Islet precursor cell (in vitro differentiated cells): ENCODE measurements at places on chromosomes 4 and X.

GRCh38 chrX:15856636-15857035, 2.0 kb upstream of the AP1S2 start:
- no peak for DNase-seq

- peak; percentile 89 for DNase-seq
Observed at GRCh38 chr4:141654098-141654497, 17.7 kb downstream of the IL15 start.

DNA sequence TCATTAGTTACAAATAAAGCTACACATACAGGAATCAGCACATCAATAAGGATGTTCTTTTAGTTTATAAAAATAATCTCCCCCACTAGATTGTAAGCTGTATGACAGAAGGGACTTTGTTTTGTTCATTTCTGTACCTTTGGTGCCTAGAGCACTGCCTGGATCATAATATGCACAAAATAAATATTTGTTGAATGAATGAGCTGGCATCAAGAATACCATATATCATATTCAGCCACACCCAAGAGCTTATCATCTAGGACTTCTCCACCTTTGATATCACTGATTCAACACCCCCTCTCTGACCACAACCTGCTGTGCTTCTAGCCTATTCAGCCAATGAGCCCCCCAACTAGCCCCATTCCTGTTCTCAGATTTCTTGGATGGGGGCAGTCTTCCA, 10.6 kb downstream of the SYTL4 start:
- no peak for DNase-seq

GRCh38 chr4:39051492-39051891, 10.5 kb upstream of the KLHL5 start:
- DNase-seq = no peak

DNA sequence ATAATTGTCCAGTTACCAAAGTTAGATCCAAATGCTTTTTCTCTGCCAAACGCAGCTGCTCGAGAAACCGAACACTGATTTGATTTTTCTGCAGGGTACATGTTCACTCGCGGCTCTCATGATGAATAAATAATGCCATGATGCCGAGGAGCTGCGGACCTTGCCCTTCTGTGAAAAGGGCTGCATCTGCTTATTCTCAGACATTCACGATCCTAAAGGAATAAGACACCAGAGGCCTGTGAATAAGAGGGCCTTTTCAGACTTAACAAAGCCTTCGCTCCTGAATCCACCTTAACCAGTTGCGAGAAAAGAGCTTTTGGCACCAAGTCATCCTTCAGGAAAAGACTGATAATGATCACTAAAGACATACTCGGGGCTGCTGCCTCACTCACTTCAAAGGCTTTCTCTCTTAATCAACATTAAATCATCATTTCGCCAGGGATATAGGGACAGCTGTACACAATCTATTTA, 147.5 kb downstream of the FBXO8 start:
- peak; percentile 83 for DNase-seq

- DNase-seq = peak; percentile 54
Observed at GRCh38 chr4:45172636-45173035, 446.3 kb upstream of the GNPDA2 start.

DNA sequence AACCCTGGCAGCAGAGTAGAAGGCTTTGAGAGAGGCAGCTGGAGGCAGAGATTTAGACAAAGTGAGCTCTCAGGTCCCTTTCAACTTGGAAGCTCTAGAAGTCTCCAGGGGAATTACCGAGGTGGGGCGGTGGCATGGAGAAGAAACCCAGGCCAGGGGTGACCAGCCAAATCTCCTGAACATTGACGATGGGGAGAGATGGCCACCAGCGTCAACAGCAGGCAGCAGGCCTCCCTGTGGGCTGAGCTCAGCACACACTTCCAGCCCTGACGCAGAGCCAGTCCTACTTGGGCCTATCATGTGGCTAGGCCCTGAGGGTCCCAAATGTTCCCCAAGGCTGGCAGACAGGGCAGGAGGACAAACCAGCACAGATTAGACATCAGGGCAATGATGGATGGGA, 187.8 kb downstream of the BCOR start:
- no peak for DNase-seq

- no peak for DNase-seq
Observed at GRCh38 chr4:158299459-158300007, 89.2 kb downstream of the TMEM144 start.

GRCh38 chr4:47752214-47752613, 85.7 kb downstream of the CORIN start:
- no peak for DNase-seq

- peak; percentile 60 for DNase-seq
Observed at GRCh38 chr4:122703868-122704267, 28.6 kb upstream of the BBS12 start.

DNA sequence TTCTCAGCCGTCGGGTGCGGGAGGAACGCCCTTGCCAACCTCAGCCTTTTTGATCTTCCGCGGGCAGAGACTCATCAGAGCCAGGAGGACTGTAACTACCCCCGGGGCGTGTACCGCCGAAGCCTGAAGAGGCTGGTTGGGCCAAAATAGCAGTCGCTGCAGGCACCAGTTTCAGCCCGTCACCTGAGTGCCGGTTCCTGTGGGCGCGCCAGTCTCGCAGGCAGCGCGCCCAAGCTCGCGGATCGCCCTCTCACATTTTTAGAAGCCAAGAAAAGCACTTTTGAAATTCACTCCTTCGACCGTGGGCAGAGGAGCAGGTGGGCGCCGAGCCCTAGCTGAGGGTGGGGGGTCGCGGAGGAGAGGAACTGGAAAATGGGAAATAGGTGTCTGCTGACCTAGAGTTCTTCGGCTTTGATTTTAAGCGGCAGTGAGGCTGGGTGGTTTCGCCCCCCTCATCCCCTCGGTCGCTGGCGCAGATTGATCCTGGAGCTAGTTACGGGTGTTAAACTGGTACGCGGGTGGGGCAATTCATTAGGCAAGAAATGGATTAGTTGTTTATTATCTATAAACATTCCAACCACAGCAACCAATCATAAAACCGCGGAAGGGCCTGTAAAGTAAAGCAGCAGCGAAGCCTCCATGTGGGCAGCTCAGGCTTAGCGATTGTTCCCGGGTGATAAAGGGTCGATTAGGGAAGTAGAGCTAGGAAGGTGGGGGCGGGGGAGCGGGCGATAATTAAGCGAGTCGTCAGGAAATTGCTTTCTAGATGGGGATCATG, 69.2 kb downstream of the FBXO8 start:
- peak; percentile 88 for DNase-seq

- DNase-seq = no peak
Observed at GRCh38 chrX:43500246-43500645, 155.9 kb upstream of the MAOA start.

DNA sequence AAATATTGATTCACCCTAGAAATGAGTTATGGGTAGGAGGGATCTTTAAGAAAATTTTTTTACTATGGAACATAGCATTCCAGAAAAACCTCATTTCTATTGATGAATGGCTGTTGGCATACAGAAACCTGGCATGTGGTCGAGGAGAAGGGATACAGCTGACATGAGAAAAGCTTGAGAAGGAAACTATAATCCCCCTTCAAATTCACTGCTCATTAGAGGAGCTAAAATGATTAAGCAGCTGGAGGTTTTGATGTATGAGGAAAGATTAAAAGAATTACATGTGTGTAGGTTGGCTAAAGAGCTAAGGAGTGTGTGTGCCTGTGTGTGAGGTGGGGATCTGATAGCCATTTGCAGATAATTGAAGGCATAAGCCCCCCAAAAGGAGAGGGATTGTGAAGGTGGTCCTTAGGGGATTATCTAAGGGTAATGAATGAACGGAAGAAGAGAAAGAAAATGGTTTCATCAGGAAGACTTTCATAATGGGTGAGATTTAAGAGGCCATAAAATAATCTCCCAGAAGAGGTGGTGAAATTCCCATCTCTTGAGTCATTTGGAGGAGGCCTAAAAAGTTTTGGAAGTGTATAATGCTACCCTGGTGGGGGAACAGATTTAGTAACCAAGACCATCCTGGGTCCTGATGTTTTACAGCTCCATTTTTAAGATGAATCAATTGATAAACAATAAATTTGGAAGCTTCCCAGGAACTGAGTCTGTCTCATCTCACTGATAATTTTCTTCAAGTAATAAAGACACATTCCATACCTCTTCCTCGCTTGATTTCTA, 272.0 kb upstream of the HAND2 start:
- no peak for DNase-seq

- no peak for DNase-seq
Observed at GRCh38 chr4:55442541-55442940, 46.8 kb downstream of the TMEM165 start.

- DNase-seq = peak; percentile 86
Observed at GRCh38 chrX:9745417-9746115, 20.1 kb downstream of the GPR143 start.

DNA sequence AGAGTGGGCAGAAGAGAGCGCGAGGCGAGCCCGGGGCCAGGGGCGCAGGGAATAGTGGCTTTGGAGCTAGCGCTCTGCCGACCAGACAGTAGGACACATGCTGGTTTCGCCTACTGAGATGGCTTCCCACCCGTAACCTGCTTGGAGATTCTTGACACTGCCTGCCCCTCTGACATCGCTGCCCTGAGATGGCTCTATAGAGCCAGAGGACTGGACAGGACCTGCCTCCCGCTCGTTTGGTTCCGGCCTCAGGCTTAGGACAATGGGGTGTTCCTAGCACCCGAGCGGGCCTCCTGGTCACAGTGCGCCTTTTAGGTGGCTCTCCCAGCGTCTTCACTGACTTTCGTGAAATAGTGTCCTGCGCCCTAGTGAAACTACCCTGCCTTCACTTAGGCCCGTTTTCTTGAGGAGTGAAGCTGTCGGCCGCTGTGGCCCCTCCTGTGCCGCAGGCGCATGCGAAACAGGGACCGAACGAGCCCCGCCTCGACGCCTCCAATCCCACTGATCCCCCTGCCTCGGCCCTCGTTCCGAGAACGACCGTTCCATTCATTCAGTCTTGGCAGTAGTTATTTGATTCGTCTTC, 608 bp downstream of the TAF1 start:
- peak; percentile 53 for DNase-seq

- no peak for DNase-seq
Observed at GRCh38 chr4:38385093-38386004, 278.6 kb upstream of the KLF3 start.

DNA sequence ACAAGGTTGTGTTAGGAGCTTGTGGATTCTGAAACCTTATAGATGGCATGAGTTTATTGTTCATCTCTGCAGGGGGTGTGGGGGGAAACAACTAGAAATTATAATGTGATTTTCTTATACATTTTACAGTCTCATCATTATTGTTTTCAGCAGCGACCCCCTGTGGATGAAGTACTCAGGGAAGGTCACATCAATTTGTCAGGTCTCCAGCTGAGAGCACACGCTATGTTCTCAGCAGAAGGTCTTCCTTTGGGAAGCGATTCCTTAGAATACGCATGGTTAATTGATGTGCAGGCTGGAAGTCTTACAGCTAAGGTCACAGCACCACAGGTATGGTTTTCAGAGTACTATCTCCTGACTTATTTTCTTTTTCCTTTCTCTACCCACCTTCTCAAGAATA, 72.2 kb downstream of the BLTP1 start:
- no peak for DNase-seq

DNA sequence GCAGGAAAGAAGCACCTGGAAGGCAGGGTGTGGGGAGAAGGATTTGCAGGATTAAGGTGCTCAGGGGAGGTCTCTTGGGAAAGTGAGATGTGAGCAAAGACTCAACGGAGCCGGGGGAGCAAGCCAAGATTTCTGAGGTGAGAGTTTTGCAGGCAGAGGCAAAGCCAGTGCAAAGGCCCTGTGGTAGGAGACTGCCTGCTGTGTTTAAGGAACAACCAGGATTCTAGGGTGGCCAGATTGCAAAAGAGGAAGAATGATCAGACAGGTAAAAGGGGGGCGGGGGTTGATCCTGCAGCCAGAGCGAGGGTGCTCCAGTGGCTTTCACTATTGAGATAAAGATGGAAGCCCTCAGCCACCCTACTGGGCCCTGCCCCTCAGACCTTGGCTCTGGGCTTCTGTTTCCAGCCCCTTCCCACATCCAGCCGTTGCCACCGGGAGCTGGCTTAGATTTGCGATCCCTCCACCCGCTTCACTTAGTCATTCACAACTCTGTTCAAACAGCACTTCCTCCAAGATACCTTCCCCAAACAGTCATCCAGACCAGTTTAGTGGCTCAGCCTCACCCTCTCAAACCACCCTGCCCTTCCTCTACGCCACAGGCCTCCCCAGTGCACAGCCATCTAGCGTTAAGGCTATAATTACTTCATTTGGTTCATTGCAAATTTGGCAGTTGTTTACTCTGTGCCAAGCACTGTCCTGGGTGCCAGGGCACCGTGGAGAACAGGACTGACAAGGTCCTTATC, 23.3 kb upstream of the BCOR start:
- DNase-seq = no peak

- DNase-seq = no peak
Observed at GRCh38 chr4:84634961-84635360, 52.0 kb downstream of the CDS1 start.

DNA sequence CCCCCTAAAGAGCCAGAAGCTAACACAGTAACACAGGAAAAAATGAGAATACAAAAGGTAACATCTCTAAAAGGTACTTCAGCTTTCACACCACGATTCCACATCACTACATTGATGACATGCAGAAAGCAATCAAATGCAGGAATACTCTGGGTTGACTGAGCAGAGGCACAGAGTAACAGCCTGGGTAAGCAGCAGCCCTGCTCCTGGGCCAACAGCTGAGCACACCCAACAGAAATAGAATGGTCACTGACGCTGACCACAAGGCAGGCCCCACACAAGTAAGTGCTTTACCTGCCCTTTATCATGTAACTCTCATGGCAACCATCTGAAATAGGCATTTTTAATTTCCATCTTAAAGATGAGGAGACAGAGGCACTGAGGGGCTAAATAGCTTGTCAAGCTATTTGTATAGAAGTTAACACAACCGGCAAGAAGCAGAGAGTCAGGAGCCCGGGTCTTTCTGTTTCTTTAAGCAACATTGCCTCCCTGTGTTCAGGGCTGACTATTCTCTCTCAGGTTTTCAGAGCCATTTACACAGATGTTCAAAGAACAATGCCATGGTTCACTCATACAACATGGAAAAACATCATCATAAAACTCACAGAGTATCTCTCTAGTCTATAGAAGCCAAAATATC, 168.9 kb downstream of the ZNF674 start:
- DNase-seq = peak; percentile 69

GRCh38 chr4:164508771-164509170, 245.2 kb upstream of the SMIM31 start:
- no peak for DNase-seq

DNA sequence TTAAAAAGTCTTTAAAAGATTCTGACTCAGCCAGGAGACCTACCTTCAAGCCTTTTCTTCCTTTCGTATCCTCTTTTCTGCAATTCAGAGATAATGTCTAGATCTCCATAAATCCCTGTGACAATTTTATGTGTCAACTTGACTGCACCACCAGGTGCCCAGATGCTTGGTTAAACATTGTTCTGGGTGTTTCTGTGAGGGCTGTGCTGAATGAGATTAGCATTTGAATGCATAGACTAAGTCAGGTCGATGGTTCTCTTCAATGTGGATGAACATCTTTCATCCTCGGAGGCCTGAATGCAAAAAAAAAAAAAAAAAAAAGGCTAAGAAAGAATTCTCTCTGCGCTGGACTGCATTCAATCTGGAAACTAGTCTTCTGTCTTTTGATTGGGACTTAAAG, 1082.7 kb downstream of the NLGN4X start:
- DNase-seq = no peak

DNA sequence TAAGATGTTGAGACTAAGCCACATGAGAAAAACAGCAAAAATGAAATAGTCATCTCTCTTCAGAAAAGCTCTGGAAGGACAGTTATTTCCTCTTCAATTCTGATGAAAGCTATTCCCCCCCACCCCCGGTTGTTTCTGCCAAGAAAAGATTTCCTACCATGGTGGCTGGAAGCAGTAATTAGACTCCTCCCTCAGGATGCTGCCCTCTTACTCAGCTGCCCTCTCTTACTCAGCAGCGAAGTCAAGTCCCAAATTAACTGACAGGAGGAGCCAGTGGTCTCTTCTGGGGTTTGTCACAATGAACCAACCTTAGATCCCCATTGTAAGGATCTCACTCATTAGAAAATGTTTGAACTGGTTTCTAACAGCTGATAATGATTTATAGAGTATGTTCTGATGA, 38.0 kb downstream of the GPM6B start:
- DNase-seq = no peak
